D341Med (cell line): ENCODE measurements at places on chromosomes 3 and 15.

- no peak for DNase-seq
Observed at GRCh38 chr3:114846252-114846651, 300.8 kb downstream of the ZBTB20 start.

DNA sequence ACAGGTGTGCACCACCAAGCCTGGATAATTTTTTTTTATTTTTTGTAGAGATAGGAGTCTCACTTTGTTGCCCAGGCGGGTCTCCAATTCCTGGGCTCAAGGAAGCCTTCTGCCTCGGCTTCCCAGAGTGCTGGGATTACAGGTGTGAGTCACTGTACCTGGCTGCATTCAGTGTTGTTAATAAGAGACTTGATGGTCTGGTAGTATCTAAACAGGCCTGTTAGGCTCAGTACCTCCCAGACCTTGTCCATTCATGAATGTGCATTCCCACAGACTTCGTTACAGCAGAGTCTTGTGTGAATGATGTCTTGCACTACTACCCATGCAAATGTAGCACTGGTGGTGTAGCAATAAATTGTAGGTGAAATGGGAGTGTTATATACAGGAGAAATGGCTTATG is 17.7 kb downstream of the CMTM8 start:
- no peak for DNase-seq

- DNase-seq, result peak; percentile 57
Observed at GRCh38 chr3:137766876-137767537, 2.9 kb downstream of the SOX14 start.

DNA sequence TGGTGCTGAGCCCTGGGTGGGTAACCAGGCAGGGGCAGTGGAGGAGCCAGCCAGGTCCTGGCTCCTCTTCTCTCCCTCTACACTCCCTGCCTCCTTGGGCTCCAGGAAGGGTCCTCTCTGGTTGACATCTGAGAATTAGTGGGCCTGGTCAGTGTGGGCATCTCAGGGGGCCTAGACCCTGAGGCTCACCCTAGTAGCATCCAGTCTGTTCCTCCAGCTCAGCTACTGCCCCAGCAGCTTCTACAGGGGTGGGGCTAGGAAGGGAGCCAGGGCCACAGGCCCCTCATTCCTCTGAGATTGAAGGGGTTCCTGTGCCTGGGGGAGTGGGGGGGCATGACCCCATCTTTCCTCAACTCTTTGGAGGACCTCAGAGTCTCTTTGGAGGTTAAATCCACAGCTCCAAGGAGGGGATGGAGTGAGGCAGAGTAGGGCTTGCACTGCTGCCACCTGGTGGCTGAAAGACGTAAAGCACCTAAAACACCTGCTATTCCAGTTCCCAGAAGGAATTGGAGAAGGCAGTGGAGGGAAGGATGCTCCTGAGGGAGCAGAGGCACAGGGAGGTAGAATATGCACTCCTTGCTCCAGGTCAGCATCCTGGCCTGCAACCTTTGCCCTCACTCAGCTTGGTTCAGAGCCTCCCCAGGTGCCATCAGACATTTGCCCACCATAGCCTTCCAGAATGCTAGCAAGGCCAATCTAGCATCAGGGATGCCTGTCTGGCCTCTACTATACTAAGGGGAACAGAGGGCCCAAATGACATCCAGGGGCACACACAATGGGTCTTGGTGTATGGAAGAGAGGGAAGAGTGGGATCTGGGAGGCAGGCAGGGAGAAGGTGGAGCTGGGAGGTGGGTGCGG is 25.1 kb downstream of the C3orf18 start:
- peak; percentile 84 for DNase-seq

DNA sequence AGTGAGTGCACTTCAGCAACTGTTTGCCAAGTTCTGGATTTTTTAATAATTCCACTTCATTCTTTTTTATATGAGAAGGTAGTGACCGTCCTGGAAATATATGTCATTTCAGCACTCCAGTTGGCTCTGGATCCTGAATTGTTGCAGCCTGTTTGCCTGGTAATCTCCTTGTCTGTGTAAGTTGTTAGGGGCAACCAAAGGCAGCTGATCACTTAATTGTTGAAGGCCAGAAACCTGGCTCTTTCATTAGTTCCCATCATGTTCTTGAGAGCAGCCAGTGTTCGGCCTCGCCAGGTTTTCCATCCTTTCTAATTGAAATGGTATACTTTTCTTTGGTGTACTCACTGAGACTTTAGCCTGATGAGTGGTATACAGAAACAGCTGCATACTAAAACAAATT is 168.6 kb downstream of the SOX2 start:
- no peak for DNase-seq

- DNase-seq, result no peak
Observed at GRCh38 chr15:49860101-49860500, 239.3 kb downstream of the DTWD1 start.

DNA sequence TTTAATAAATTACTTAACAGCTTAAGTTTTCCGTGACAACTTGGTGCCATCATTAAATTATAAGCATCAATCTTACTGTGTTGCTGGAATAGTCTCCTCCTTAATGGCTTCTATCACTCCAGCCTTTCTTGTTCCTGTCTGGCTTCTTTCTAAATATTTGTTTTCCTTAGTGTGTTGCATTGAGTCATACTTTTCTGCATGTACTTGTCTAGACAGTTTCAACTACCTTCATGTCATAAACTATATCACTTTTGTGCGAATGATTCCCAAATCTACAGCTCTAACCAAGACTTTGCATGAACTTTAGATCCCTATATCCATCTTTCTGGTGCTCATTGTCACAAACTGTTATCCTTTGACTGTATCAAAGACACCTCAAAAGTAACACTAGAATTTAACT is 78.4 kb downstream of the AKAP13 start:
- no peak for DNase-seq

DNA sequence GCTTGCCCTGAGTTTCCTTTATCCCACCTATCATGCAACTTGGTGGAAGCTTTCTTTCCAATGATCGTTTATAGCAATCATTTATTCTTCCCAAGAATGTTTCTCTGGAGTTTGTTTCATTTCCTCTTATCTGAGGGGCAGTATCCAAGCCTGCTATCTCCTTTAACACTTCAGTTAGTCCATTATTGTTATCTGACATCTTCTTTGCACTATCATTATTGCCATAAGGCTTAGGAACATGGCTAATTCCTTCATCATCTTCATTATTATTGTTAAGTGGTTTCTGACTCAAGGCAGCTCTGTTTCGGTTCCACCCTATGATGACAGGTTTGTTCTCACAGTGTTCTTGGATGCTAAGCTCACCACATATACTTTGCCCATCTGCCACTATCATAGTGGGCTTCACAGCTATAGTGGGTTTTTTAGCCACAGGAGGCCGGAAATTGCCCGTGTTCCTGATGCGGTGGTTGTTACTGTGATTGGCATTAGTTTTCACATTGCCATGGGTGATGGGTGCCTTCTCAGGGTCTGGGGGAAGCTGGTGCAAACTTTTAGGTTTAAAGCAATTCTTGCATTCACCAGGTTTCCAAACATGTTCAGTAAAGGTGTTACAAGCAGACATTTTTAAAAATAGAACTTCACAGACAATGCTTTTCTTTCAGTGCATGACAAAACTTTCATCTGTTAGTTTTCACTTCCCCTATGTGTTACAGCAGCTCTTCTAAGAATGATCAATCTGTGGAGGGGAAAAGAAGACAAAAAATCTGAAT is 110.6 kb upstream of the TSPAN3 start:
- DNase-seq, result no peak
